ENCODE measurements at places on chromosomes 11 and 22.

DNA sequence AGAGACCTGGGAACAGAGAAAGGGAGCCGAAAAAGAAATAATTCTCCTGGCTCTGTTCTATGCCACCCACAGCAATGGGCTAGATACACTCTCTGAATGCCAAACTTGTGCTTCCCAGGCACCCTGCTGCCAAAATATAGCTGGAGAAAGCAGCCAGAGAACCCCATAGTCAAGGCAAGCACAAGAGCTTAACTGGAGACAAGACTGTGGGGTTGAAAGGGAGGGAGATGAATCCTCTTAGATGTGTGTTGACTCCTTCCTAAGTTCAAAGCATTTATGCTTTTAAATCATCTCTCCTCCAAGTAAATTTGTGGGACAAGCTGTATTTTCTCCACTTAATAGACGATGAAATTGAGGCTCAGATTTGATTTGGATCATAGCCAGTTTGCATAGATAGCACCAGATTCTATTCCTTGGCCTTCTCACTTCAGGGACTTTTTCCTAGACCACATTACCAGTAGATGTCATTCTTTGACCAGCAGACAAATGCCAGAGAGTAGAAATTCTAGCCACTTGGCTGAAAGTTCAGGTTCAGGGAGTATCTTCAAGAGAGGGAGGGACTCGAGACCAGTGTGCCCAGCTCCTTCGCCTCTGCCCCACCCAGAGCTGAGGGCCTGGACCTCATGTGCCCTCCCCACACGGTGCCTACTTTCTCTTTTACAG is 16.5 kb upstream of the ETS1 start:
- DNase-seq, result no peak

DNA sequence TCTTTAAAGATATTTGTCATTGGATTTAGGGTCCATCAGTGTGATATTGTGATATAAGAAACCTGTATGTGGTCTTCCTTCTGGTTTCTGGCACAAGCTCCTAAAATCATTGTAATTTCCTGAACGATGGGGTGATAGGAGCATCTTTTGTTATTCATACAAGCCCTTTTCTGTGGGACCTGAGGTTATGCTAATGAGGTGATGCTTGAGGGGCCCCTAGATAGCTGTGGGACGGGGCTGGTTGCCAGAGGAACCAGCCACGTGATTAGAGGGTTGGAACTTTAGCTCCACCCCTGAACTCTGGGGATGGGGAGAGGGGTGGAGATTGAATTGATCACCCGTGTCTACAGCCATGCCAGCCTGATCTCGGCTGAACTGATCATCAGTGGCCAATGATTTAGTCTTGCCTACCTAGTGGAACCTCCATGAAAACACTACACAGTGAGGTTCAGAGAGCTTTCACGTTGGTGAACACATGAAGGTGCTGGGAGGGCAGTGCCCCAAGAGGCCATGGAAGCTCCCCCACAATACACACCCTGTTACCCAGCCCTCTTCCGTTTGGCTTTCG is 62.8 kb downstream of the BCR start:
- no peak for DNase-seq

DNA sequence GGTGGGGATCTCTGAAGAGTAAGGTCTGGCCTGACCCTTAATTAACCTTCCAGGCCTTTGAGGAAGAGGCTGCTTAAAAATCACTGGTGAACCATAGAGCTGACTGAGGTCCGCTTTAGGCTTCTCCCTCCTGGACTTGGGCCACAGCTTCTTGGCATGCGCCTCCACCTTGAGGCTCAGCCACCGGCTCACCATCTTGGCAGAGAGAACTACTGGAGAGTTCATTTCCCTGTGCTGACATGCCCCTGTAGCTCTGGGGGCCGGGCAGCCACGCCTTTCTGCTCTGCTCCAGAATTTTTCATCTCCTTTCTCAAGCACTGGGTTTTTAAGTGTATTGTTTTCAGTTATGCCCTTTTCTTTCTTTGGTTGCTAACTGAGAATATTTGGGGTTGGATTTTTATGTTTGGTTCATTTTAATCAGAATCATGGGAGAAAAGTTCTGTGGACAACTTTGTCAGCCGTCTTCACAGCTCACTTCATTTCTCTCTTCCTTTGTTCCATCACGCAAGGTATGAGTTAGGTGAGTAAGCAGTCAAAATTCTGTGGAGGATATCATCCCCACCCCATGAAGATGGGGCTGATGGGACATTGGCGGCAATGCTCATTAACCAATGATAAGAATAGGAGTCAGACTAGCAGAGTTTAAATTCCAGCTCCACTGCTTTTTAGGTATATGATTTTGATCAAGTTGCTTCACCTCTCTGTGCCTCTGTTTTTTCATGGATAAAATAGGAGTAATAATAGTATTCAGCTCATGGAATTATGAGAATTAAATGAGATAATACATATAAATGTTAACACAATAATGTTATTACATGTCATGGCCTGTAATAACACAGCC is 103.9 kb downstream of the DBX1 start:
- no peak for DNase-seq

GRCh38 chr11:3747704-3748103 is 49.6 kb downstream of the NUP98 start:
- DNase-seq, result no peak

DNA sequence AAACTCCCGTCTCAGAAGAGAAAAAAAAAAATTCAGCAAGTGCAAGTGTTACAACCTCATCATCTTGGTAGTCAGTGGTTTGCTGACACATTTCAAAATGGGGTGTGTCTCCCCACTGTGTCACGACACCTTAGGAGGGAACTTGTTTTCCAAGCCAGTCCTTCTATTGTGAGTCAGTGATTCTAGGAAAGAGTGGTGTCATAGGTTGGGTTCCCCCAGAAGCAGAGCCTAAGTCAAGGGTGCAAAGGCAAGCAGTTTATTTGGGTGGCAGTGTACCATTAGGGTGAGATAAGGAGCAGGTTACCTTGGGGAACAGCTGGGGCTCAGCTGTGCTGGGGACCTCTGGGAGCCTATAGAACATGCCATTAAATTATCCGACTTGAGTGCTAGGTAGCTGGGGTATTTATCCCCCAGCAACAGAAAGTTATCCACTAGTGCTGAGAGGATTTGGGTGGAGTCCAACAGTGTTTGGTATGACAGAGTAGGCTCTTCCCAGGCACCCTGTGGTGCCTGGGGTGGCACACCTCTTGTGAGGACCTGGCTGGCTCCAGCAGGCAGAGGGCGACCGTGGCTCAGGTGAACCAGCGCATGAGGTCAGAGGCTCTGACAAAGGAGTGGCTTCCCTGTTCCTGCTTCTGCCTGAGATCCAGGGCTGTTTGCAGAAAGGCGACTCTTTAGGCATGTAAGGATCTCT is 41.7 kb downstream of the KIAA1671 start:
- DNase-seq, result no peak

GRCh38 chr11:118883368-118884071 is at the start of gene CXCR5:
Gene CXCR5, plus strand, starts transcription at chr11:118883892. Its CDS starts 50 bp downstream, at chr11:118883942.
- no peak for DNase-seq

GRCh38 chr22:37258753-37259401 is 14.8 kb upstream of the RAC2 start:
- no peak for DNase-seq

- DNase-seq, result peak; percentile 48
Observed at GRCh38 chr22:24146194-24146616, 35.1 kb upstream of the SUSD2 start.

- no peak for DNase-seq
Observed at GRCh38 chr11:44702889-44703288, 23.9 kb upstream of the TSPAN18 start.

- DNase-seq, result no peak
Observed at GRCh38 chr11:67640021-67640757, 626 bp upstream of the TBX10 start.

DNA sequence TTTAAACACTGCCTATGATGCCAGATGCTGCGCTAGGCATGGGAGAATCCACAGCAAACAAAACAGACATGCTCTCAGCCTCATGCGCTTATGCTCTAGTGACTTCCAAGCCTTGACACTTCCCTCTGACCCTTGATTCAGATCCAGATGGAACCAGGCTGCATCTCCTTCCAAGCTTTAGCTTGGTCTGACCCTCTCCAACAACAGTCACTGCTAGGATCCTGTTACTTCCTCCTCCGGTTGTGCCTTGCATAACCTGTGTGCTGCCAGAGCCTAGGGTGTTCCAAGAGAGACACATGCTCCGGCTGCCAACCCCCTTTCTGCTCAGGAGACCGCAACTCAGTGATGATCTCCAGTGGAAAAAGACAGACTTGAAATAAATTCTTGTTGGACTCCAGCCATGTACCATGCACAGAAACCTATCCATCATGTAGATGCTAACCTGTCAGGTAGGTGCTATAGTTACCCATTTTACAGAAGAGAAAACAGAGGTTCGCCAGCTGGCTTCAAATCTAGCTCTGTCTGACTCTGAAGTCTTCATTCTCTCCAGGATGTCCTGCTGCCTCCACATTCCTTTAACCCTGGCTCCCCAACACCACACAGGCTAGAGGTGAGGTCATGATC is 136.3 kb upstream of the TEAD1 start:
- no peak for DNase-seq

DNA sequence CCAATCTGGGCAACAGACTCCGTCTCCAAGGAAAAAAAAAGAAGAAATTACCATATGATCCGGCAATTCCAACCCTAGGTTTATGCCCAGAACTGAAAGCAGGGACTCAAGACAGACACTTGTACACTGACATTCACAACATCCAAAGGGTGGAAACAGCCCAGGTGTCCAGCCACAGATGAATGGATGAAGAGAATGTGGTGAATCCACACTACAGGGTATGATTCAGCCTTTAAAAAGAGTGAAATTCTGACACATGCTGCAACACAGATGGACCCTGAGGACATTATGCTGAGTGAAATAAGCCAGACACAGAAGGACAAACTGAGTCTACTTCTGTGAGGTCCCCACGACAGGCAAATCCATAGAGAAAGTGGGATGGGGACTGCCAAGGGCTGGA is 43.9 kb downstream of the SGSM3 start:
- DNase-seq, result no peak

- DNase-seq, result no peak
Observed at GRCh38 chr11:15943418-15944197, 412.7 kb downstream of the SOX6 start.

DNA sequence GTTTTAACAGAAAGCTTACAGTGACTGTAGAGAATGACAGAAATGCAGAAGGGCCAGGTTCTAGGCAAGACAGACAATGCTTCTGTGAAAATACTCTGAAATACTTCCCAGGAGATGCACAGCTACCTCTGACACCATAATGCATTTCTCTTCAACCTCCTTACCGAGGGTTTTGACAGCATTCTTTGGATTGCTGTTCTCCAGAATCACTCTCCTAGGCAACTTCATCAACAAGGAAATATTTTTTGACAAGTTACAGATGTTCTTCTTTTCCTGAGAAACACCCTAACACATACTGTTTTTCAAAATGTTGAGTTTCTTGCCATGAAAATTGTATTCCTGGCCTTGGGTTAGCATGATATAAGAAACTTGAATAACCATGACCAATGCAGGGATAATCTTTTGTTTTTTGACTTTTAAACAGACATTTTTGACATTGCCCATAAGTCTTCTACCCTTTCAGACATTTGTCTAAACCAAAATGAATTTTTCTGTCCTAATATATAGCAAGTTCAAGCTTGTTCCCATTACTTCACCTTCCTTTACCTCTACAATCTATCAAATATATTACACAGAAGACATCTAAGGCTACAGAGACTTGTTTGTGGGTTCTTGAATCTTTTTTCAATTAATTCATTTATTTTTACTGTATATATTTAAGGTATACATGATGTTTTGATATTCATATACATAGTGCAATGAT is 108.1 kb downstream of the CCDC34 start:
- no peak for DNase-seq

Data from CMK (cell line).